ENCODE measurements at places on chromosomes 2 and 18. TPM values are rescaled to one million over a fixed set of nuclear protein-coding genes. Genes with fewer than 3 reads are reported as not detected.

GRCh38 chr2:112541315-112542122, 746 bp upstream of the POLR1B start:
- DNase-seq, result peak; percentile 45

- DNase-seq, result no peak
These were observed 24.4 kb upstream of the TEX44 start for GRCh38 chr2:231568098-231568784.

GRCh38 chr2:152543717-152544116, 173.5 kb downstream of the PRPF40A start:
- DNase-seq, result no peak

DNA sequence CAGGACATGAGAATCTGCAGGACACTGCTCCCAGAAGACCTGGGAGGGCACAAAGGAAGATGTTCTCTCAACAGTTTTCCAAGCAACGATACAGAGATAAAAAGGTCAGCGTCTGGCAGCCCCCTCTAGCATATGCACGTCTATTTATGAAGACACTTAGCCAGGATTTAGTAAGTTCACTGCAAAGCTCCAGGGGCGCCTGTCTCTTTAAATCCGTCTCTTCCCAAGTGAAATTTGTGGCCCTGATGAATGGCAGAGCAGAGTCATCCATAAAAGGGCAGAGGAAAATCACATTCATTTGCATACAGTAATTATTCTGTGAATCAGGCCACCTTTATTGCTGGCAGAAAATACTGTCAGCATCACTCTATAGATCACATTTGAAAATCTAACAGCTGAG, 390.9 kb upstream of the SMIM21 start:
- no peak for DNase-seq

- DNase-seq, result no peak
These were observed 20.0 kb downstream of the IL1RL2 start for GRCh38 chr2:102206666-102207341.

DNA sequence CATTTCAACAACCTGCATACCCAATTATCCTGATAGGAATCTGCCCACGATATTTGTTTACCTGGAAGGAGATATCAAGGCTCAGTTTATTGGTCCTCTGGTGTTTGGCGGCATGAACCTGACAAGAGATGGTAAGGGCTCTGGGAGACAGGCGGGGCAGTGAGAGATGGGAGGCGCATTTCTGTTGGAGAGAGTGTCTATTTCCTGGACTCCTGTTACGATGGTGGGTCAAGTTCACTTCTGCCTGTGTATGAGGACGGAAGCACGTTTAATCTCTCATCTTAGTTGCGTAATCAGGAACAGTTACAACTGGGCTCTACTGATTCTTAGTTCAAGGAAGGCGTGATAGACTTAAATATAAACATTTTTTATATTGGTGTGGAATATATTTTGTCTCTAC, 8.9 kb downstream of the PDCL3 start:
- no peak for DNase-seq

DNA sequence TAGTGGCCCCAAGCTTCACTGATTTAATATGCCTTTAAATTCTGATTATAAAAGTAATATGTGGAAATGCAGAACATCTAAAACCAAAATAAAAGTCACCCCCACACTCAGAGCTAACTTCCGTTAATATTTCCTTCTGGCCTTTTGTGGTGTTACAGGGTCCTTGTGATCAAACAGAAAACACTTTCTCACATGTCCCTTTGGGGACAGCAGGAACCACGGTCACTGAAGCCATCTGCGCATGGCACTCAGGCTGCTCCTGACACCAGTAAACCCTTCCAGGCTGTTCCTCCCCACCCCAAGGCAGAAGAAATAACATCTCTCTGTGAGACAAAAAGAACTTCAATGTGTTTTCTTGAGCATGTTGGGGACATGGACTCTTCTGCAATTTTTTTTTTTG, 25.1 kb upstream of the GPR17 start:
- DNase-seq, result no peak

GCC2 gene
- total RNA-seq, result 49.0 TPM

CPLX4 gene
- not detected for total RNA-seq

GRCh38 chr2:177930916-177931315, 141.7 kb downstream of the PDE11A start:
- no peak for DNase-seq

DNA sequence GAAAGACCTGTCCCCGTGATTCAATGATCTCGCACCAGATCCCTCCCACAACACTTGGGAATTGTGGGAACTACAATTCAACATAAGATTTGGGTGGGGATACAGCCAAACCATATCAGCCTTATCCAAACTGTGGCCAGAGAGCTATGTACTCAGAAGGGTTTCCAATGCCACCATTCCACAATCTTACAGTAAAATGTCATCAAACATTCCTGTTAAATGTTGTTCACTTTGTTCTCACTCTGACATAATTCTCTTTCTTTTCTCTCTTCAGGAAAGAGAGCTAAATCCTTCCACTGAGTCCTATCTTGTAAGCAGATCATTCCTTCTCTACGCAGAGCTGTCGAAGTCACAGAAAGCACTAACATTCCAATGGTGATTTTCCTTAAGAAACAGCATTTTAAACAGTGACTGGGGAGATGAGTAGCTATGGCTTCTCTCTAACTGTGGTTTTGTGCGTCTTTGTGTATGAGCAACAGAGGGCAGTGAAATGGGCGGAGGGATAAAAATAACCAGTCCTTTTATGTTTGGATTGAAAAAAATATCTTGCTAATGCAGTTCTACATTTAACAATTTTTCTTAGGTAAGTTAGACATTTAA, 684.7 kb downstream of the EPHA4 start:
- no peak for DNase-seq

MALL gene
- 0.50 TPM for total RNA-seq

DNA sequence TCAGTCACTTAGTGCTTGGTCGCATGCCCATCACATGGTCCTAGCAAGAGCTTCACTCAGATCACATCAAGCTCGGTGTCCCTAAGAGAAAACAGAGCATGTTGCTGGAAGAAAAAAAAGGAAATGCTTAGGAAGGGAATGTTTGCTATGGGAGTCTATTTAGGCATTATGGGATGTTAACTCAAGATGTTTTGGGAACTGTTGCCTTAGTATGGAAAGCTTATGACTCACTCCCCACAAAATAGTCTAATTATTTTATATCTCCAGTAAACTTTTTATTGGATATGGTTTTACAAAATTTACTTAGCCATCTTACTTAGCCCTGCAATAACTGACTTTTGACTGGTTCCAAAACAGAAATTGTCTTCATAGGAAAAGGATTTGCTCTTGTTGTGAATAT, 439.5 kb upstream of the ZEB2 start:
- DNase-seq, result no peak

NOL4 gene
- not detected for total RNA-seq

GRCh38 chr2:43154685-43155084, 71.7 kb downstream of the ZFP36L2 start:
- no peak for DNase-seq

DNA sequence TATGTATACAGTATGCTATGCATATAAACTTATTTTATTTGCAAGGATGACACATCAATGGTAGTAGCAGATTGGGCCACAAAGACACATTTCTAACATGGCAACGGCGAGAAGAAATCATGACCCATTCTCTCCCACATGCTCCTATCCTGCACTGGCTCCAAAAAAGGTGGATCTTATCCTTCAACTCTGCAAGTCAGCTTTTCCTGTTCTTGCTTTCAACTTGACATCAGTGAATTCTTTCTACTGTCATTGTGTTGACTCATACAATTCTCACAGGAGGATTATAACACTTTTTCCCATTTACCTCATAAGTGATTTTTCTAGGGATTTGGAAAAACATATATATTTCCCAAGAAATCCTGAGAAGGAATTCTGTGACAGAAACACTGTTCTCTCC, 53.1 kb downstream of the ACVR1 start:
- DNase-seq, result no peak

GRCh38 chr2:239200646-239201530, 199.9 kb downstream of the HDAC4 start:
- DNase-seq, result no peak

DNA sequence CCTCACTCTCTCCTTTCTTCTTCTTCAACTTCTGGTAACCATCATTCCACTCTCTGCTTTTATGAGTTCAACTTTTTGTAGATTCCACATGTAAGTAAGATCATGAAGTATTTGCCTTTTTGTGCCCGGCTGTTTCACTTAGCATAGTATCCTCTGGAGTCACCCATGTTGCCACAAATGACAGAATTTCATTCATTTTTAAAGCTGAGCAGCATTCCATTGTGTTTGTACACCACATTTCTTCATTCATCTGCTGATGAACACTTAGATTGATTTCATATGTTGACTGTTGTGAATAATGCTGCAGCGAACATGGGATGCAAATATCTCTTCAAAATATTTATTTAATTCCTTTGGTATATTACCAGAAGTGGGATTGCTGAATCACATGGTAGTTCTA, 133.6 kb upstream of the ERBB4 start:
- DNase-seq, result no peak

DNA sequence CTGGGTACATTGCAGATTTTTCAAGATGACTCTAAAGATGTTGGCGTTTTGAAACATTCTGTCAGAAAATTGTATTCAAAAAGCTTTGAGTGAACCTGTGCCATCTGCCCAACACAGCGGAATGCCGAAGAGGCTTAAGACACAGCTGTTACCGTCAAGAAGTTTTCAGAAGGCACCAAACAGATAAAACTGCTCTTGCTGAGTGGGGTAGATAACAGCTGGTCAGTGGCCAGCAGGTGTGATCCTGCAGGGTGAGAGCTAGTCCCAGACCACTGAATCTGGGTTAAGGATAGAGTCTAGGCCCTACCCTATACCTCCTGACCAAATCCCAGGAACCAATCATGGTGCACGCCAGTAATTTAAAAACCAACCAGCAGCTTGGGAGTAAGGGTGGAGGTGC, 60.5 kb upstream of the B3GNT7 start:
- no peak for DNase-seq

NT5DC4 gene
- not detected for total RNA-seq

INHA gene
- not detected for total RNA-seq

DNA sequence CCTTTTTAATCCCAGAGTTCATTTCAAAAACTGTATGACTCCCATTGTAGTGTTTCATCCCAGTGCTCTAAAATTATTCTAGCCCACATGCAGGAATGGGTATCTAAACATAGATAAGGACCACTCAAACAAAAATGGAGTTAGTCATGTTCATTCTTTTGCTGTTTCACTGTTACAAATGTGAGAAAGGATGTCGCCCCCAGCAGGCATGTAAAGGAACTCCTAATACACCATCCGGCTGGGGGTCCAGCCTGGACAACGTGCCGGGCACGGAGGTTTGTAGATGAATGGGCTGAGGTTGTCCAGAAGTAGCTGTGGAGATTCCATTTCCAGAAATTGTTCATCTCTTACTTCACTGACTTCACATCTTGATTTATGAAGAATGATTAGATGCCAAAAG, 101.9 kb upstream of the RAB12 start:
- DNase-seq, result no peak

- no peak for DNase-seq
These were observed 420.6 kb downstream of the TDRD15 start for GRCh38 chr2:21544392-21544791.

GRCh38 chr2:141941210-141941714, 189.6 kb downstream of the LRP1B start:
- no peak for DNase-seq

SPEG gene
- total RNA-seq, result 1.0 TPM

- DNase-seq, result no peak
These were observed 128.2 kb downstream of the HDAC4 start for GRCh38 chr2:239272626-239273025.

DNA sequence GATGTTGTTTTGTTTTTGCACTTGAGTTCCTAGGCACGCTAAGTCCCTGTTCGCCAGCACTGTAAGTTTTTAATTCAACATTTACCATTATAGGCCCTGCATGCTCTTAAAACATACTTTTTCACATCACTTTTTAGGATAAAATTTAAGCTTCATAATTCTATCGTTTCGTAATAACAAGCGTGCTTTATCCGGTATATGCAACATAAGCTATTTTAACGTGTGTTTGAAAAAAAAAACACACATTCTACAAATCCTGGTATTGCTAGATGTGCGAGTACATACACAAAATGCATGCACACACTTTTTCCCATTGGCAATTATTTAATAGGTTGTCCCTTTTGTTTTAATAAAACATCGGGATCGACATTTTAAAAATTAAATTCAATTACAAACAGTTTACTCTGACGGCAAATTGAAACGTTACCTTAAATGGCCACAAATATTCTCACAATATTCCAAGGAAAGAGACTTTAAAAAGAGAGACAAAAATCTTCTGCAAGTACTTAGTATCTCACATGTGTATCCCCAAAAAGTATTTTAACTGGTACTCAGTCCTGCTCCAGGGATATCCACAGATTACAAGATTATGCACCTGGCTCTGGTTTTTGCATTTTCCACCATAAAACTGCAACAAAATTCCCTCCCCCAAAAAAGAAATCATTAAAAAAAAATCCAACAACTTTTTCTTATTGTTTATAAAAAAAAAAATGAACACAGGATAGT, 1.0 kb upstream of the TCF4 start:
- no peak for DNase-seq

DNA sequence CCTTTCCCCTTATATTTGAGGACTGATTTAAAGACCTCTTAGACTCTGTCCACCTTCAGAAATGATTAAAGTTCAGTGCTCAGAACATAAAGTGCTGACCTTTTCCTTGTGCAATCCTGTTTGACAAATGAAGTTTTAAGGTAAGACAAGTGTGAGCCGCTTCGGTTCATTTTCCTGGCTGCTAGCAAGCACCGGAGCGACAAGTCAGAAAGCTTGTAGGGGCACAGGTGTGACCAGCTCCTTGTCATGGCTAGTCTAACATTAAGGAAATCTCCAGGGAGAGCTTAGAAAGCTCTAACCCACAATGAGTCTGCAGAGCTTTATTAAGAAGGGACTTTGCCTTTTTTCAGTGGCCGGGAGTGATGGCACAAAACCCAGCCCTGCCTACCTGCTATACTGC, 2.3 kb upstream of the NCKAP5 start:
- DNase-seq, result no peak

DNA sequence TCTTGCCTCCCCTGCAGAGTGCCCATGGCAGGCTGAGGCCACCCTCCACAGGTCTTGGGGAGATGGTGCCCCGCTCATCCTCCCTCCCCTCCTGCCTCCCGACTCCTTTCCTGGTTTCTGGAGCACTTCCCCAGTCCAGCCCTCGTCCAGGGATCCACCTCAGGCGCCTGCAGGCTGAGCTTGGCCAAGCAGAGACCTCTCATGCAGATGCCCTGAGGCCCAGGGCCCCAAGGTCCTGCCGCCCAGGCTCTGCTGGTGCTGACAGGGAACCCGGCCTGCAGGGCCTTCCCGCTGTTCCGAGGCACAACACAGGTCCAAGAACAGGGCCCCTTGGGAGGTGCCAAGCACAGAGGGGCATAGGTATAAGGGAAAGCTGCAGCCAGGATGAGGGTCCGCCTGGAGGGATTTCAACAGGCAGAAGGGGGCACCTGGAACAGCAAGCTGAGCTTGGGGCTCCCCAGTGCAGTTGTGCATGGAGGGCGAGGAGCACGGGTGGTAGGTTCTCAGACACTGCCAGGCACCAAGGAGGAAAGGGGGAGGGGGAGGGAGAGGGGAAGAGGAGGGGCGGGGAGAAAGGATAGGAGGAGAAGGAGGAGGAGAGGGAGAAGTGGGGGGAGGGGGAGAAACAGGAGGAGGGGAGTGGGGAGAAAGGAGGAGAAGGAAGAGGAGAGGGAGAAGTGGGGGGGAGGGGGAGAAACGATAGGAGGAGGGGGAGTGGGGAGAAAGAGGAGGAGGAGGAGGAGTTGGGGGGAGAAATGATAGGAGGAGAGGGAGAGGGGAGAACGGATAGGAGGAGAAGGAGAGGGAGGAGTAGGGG, 1.2 kb upstream of the ANO7 start:
- no peak for DNase-seq

TNFRSF11A gene
- total RNA-seq, result 2.5 TPM

GRCh38 chr2:197883354-197884032, 79.1 kb downstream of the PLCL1 start:
- DNase-seq, result no peak

All from CD8-positive, alpha-beta memory T cell (primary cell).